ENCODE measurements at places on chromosomes 5 and 9.

- no peak for DNase-seq
Measured at GRCh38 chr5:32309761-32310160, 3.0 kb downstream of the MTMR12 start.

GRCh38 chr5:111227801-111228200 is 3.6 kb downstream of the CAMK4 start:
- DNase-seq: no peak

- peak; percentile 59 for DNase-seq
Measured at GRCh38 chr5:103587185-103587748, 24.7 kb upstream of the NUDT12 start.

DNA sequence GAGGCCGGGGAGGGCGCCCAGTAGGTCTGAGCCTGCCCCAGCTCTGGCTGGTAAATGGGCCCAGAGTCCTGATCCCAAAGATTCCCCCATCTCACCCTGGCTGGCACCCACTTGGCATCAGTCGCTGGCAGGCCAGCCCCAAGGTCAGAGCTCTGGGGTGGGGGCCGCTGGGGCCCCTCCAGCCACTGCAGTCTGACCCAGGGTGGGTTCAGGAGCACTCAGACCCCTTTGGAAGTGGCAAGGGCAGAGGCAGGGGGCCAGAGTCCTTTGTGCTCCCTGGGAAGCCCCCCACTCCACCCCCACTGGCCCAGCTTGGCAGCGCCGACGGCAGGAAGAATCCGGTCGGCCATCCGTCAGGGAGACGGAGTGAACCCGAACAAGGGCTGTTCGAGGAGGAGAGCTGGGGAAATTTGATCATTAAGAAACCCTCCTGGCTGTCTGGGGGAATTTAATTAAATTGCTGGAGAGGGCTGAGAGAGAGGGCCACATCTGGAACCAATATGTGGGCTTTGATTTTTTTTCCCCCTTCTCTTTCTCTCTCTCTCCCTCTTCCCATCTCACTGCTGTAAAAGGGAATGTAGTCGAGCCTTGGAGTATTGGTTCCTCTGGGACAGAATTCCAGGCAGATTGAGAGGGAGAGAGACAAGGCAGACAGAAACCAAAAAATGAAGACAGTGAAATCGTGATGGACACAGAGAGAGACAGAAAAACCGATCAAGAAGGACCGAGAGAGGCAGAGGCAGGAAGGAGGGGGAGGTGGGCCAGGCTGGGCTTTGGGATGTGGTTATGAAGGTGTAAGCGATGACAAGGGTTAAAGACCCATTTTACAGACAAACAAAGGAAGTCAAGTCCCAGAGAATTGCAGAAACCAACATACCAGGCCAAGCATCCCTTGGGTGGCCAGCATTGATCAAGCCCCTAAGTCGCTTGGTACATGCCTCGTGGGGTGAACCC is 8.1 kb upstream of the ASB6 start:
- DNase-seq: no peak

- DNase-seq: peak; percentile 62
Measured at GRCh38 chr9:124259158-124259808, 1.5 kb downstream of the NEK6 start.

DNA sequence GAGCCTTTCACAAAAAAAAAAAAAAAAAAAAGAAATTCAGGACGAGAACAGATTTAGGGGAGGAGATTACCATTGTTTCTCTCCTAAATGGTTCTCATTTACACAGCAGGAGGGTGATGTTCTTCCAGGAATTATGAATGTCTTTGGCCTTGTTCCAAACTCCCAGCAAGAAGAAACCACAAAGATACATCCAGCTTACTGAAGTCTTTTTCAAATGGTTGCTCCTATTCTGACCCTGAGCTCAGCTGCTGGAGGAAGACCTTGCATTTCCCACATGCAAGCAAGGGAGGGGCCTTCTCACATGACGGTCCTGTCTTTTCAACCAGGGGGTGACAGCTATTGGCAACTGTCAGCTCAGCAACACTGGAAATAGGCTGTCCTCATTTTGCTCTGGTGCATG is 203.0 kb upstream of the VLDLR start:
- peak; percentile 43 for DNase-seq

DNA sequence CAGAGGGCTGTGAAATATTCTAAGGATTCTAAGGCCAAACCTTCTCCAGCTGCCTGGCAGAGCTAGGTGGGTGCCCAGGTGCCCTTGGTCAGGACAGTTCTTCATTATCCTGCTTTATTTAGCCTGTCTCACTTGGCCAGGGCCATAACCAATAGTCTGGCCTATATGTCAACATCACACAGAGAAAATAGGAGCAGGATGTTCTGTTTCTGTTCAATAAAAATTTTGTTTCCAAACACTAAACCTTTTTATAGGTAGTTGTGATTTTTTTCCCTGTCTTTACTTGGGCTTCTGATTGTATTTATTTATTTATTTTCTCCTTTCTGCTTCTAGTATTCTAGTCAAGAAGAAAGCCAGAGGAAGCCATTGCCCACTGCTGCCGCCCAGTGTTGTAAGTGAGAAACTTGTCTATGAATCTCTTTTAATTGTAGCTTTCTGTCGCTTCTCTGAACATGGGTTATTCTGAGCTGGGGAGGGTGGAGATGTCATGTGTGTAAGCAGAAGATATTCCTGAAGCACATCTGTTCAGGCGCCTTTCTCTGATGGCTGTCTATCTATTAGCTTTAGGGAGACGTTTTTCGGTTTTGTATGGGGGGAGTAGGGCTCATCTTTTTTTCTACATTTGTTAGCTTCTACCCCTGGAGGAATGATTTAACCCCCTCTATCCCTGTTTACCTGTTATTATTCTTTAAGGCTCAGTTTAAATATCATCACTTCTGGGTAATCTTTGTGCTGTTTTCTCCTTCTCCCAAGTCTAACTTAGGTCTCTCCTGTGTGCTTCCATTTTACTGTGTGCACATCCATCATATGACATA is 97.1 kb downstream of the UNC13B start:
- peak; percentile 64 for DNase-seq

- DNase-seq: no peak
Measured at GRCh38 chr9:16082796-16083195, 530.0 kb downstream of the CCDC171 start.

All from kidney glomerular epithelial cell (primary cell).